ENCODE measurements at places on chromosomes 11 and 22.

GRCh38 chr11:120978701-120979100, 45.2 kb upstream of the TBCEL start:
- DNase-seq, result no peak

- no peak for DNase-seq
These were observed 53.3 kb upstream of the SUSD2 start for GRCh38 chr22:24128021-24128420.

- DNase-seq, result no peak
These were observed 59.1 kb upstream of the ANO5 start for GRCh38 chr11:22133776-22134175.

- no peak for DNase-seq
These were observed 627 bp downstream of the JRKL start for GRCh38 chr11:96390488-96390792.

DNA sequence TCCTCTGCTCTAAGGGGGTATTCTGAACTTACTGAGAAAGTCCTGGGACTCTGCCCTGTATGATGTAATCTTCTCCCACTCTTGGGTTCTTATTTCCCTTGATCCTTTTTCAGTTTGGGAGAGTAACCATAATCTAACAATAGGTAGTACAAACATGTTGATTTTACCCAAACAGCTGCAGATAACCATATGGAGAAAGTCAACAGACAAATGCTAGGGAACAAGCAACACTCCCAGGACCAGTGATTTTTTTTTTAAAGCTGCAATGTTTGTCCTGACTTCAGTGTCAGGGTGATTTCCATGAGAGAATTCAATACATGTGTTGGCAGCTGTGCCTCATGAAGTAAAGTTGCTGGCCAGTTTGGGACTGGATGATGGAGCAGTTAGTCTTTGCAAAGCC, 156.5 kb downstream of the FCHSD2 start:
- no peak for DNase-seq

DNA sequence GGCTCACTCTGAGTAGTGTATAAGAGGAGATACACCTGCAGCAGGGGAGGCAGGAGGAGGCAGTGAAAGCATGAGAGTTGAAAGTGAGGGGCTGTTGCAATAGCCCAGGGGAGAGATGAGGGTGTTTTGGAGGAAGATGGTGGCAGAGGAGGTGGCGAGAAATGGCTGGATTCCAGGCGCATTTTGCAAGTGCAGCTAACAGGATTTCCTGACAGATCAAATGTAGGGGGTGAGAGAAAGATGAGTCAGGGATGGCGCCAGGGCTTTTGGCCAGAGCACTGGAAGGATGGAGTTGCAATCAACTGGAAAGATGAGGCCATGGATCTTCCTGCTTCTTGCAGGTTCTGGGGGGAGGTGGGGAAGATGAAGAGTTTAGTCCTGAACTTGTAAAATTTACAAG, 16.8 kb upstream of the TSPAN18 start:
- no peak for DNase-seq

DNA sequence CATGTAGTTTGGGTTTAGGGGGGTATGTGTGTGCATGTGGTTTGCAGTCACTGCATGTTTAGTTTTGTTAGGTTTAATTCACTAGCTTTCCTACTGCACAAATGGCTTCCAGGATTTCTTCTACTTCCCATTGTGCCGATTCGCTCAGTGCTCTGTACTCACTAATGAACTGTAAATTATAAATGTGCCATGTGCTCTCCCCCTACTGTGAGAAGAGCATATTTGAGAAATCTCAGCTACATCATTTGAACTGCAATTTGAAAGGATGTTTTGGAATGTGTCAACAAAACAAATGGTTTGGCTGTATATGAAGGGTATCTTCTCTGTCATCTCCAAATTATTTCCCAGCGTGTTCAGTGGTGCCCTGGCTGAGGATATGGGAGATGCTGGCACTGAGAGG, 28.1 kb downstream of the CYB5R2 start:
- DNase-seq, result no peak

Measured in activated CD4-positive, alpha-beta T cell treated with anti-CD3 and anti-CD28 coated beads, Interleukin-10, Interleukin-2, amounts not matched to agents 100 ng/mL and 50 ng/mL, durations not matched to agents 16 hours and 8 hours (primary cell).